ENCODE measurements at places on chromosomes 1 and 21.

DNA sequence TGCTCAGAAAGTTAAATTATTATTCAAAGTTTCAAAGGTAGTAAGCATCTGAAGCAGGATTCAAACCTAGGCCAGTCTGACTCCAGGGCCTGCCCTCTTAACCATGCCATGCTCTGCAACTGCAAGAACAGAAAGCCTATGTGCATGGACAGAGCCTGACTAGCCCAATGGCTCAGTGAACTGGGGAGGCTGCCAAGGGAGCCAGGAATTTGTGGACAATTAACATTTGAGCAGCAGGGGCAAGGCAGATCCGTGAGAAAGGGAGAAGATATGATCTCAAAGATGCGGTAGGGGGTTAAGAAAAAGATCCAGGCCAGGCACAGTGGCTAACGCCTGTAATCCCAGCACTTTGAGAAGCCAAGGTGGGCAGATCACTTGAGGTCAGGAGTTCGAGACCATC lies 6.5 kb upstream of the ATP1A4 start:
- no peak for DNase-seq

GRCh38 chr1:237671262-237671661 lies 219.5 kb downstream of the ZP4 start:
- no peak for DNase-seq

DNA sequence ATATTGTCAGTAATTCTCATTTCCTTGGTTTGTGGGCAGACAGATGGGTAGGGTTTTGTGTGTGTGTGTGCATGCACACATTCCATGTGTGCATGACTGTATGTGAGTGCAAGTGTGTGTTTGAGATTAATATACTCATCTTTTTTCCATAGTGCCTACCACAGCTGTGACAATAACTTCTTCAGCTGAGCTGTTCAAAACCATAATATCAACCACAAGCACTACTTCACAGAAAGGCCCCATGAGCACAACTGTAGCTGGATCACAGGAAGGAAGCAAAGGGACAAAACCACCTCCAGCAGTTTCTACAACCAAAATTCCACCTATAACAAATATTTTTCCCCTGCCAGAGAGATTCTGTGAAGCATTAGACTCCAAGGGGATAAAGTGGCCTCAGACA lies 149.3 kb downstream of the ADGRL2 start:
- no peak for DNase-seq

- no peak for DNase-seq
Observed at GRCh38 chr1:219505886-219506285, 107.0 kb downstream of the ZC3H11B start.

- no peak for DNase-seq
Observed at GRCh38 chr1:72662918-72663317, 380.6 kb upstream of the NEGR1 start.

GRCh38 chr1:25747046-25747719 lies 52.8 kb upstream of the SELENON start:
- DNase-seq: no peak

DNA sequence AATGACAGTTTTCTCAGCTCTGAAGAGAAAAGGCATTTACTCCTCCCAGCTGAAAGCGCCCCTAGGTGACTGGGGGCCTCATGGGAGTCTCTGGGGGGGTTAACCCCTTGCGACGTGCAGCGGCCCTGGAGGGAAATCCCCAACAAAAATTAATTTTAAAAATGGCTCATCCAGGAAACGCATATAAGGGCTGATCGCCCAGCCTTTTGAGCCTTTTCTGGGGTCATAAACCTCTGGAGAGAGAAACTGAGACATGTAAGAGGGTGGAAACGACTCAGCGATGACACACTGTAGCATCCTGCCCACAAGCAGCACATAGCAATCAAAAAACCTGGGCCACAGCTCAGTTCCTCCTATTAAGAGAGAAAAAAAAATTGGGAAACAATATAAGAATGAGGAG lies 20.4 kb upstream of the HPDL start:
- peak; percentile 81 for DNase-seq

GRCh38 chr1:87318806-87319205 lies 9.9 kb upstream of the LMO4 start:
- no peak for DNase-seq

- no peak for DNase-seq
Observed at GRCh38 chr1:41500781-41501518, 16.5 kb upstream of the EDN2 start.

GRCh38 chr1:30982937-30983336 lies 74.4 kb upstream of the SDC3 start:
- peak; percentile 44 for DNase-seq

GRCh38 chr1:42305639-42306038 lies 29.4 kb downstream of the FOXJ3 start:
- DNase-seq: no peak

GRCh38 chr1:61450454-61450853 lies 274.5 kb downstream of the TM2D1 start:
- DNase-seq: peak; percentile 60

DNA sequence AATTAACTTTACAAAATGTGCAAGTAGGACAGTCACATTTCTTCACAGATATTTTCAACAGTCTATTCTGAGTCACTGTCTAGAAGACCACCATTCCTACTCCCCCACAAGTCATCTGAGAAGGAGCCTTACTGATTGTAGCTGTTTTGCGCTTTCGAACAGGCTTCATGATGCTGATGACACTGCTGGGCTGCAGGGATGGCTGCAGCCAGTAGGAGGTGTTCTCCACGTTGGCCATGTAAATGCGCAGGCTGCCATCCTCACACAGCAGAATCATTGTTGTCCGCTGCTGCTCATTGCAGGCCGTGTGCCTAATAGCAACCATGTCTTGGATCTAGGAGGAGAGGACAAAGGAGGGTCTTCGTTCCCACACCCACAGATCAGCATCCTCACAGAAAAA lies 56.9 kb downstream of the UBR4 start:
- peak; percentile 2 for DNase-seq

GRCh38 chr1:200305806-200306205 lies 104.0 kb downstream of the ZNF281 start:
- DNase-seq: no peak

GRCh38 chr1:165444897-165445370 lies at the start of gene RXRG:
Gene RXRG (minus strand): TSS chr1:165445126. CDS start chr1:165444893, 233 bp downstream.
- no peak for DNase-seq

GRCh38 chr1:211912038-211912437 lies 81.5 kb upstream of the LPGAT1 start:
- no peak for DNase-seq

DNA sequence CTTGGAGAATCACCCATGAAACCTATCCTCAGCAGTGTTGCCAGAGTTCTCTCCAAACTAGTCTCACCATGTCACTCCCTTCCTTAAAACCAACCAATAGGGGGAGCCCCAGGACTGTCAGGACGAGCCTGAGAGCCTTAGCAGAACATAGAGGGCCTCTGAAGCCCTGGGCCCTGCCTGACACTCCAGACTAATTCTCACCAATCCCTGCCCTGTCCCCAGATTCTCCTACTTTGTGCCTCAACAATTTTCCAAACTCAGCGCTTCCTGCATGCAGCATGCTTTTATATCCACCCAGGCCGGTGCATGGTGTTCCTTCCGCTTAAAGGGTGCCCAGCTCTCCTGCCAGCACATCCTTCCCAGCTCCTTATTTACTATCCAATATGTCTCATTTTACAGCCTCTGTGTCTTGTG lies 42.7 kb downstream of the HSD3B1 start:
- DNase-seq: peak; percentile 69

- no peak for DNase-seq
Observed at GRCh38 chr21:36162631-36163030, 6.0 kb downstream of the DOP1B start.

- peak; percentile 38 for DNase-seq
Observed at GRCh38 chr21:31991356-31992331, 118.8 kb downstream of the HUNK start.

DNA sequence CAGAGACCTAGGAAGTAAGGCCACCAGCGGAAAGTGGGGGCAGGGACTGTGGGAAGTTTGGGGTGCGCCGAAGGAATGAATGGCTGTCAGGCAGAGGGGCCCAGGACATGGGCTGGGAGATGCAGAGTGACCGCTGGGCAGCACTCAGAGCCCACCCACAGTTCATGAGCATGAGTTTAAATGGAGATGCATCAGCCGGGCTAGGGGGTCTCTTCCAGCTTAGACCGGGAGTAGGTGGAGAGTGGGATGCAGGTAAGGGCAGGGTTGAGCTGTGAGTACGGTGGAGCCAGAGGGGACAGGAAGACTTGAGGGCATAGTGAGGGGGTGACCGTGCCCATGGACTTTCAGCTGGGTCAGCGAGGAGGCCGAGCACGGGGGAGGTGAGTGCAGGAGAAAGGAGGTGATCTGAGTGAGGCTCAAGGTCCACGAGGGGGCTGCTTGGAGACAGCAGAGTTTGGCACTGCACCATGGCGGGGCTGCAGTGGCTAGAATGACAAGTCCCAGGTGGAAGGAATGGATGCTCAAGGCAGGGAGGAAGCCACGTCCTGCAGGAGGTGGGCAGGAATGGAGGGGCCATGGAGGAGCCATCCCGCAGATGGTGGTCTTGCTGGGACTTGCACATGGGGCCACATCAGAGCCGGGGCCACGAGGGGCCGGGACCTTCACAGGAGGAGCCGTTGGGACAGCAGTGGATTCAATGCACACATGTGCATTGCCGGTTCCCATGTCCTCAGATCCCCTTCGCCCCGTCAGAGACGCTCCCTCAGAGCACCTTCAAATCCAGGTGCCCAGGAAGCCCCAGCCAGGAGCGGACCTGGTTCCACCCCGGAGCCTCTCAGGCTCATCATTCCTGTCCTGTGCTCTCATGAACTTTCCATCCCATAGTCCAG lies 34.9 kb downstream of the UBASH3A start:
- no peak for DNase-seq

DNA sequence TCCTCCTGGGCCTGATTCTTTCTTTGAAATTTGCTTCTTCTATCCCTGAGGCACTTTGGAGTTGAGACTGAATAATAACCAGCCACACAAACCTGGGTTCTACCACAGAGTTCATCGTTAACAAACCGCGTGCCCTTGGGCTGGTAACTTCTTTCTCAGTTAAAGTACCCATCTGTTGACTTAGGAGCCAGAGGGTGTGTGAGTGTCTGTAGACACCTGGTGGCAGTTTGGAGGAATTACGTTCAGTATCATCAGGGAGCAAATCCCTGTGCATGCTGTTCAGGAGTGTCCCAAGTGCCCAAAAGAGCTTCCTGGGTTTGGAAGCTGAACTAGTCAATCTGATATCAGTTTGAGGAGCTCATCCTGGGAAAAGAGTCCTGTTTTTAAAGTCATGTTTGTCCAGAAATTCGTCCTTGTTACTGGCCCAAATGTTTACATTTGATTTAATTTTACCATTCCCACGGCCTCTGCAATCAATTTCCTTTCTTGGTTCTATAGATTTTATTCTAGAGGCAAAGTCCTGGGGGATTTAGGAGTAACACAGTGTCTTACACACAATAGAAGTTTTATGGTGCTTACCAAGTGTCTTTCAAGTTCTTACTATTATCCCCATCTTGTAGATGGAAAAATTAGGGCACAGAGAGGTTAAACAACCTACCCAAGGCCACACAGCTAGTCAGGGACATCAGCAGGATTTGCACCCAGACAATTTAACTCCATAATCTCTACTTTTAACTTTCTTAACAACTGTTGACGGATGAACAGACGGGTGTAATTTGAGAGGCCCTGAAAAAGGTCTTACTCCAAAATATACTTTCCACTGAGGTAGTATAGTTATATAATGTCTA lies 26.7 kb upstream of the RPTN start:
- peak; percentile 60 for DNase-seq

DNA sequence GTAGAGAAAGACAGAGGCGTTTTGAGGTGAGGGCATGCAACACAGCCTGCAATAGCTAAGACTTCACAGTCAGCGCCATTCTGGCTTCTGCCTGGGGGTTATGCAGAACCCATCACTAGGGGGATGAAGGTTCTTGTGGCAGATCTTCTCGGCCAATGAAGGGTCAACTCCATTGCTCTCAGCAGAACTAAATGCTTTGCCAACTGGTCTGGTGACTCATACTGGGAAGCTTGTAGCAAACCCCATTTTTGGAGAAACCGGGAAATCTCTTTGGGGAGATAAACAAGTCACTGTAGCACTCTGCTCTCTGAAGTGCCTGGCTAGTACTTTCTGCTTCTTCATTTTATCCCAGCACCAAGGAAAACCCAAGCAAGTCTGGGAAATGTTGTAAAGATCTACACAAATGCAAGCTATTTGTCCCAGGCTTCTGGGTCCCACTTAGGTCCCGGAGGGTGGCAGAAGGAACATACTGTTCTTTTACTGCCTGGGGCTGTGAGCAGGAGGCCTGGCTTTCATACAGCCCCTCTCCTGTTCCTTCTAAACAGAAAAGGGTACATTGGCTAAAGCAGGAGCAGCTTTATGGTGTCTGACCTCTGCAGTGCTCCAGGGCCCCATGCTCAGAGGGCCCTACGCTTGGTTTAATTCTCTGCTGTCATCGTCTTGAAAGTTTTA lies 28.8 kb downstream of the SHISA4 start:
- no peak for DNase-seq

- peak; percentile 4 for DNase-seq
Observed at GRCh38 chr1:242828199-242828598, 303.7 kb upstream of the PLD5 start.

DNA sequence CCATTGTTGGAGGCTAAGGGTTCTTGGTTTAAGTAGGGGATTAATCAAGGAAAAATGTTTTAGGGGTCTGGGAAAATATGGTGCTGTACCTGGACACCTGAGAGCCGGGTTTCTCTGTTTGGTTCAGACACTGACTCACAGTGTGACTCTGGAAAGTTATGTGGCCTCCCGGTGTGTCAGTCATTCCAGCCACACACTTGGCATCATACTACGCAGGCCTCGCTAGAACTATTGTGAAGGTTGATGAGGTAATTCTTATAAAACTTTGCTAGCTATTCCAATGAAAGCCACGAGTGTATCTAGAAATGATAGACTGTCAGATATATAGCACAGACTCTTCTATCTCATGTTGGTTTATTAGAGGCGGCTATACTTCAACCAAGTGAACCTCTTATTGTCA lies 4.8 kb upstream of the CAMSAP2 start:
- DNase-seq: no peak

GRCh38 chr1:39173995-39174380 lies 30.5 kb upstream of the MACF1 start:
- DNase-seq: no peak

DNA sequence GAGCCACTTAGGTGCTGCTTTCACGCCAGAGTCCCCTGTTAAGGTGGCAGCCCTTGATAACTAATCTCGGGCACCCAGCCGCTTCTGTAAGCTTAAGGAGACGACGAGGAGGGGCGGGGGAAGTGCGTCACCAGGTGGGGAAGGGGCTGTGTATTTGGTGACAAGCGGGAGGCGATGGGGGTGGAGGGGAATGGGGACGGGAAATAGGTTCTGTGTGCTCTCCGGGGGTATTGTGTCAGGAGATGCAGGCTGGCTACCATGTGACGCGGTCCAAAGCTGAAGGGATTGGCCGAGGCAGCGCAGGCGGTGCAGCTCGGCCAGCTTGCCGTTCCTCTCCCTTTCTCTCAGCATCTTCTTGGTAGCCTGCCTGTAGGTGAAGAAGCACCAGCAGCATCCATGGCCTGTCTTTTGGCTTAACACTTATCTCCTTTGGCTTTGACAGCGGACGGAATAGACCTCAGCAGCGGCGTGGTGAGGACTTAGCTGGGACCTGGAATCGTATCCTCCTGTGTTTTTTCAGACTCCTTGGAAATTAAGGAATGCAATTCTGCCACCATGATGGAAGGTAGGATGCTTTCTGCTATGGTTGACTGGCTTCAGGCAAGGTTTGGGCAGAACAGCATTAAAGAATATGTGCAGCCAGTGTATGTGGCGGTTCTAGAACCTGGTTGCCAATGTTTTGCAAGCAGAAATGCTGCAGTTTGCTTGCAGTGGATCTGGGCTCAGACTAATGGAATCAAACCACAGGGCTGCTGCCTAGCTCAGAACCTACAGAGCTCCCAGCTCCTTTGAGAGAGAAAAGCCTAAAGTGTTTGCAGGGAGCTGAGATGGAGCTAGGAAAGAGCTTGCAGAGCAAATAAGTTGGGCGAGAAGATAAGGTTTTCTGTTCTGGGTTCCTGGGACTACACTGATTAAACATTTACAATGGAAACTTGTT lies at the start of gene SGIP1:
Gene SGIP1, plus strand, starts transcription at position 350 of the 937 bp plus-strand sequence. Its CDS starts 206 bp downstream, at position 556.
- DNase-seq: no peak
